SK-N-SH (cell line): ENCODE measurements at places on chromosomes 6 and 20.

DNA sequence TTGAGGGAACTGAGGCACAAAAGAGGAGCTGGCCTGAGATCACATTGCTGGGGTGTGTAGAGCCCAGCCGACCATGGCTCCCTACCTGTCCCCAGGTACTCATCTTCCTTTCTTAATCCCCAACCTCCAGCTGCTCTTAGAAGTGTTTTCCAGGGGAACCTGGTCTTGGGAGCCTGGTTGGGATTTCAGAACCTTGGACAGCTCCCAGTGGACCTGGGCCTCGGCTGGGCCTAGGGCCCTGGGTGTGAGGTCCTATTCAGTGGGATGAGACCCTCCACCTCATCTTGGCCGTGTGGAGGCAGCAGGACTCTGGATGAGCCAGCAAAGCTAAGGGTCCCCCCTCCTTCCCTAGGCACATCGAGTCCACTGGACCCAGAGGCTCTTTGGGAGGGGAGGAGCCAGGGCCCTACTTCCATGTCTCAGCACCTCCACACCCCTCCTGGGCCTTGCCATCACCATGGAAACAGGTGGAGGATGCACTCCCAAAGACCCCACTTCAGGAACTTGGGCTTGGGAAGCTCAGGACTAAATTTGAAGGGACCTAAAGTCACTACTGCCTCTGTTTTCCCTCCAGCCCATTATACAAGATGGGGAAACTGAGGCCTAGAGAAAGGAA, 38.5 kb downstream of the DLGAP4 start:
- no peak for DNase-seq

GRCh38 chr6:135481783-135482369, 15.7 kb downstream of the AHI1 start:
- no peak for DNase-seq

- peak; percentile 70 for DNase-seq
Observed at GRCh38 chr6:15491255-15491985, 171.4 kb downstream of the DTNBP1 start.

GRCh38 chr6:80742481-80742880, 636.0 kb downstream of the BCKDHB start:
- no peak for DNase-seq

- peak; percentile 47 for DNase-seq
Observed at GRCh38 chr20:49603209-49603627, 35.3 kb upstream of the PTGIS start.

DNA sequence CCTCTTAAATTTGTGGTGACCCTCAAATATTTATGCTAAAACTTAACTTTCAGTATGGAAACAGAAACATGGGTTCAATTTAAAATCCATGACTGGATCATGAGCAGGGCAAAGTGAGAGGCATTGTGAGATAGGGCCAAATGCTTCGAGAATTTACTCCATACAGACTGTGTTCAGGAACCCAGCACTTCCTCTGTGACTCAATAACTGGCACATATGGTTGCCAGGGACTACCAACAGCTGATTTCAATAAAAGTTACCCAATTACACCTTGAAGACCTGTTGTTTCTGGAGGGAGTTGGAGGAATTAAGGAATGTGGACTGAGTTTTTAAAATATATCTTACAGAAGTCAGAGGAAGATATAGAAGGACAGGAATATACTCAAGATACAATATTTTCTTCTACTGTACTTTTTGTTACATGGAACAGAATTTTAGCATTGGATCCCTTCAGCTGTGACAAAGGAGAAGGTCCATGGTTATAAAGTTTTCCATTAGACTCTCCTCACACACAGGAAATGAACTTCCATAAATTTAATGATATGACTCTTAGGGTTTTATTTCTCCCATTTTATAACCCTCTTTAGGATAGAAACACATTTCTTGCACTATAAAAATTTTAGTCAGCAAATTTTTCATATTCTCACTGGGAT, 258.5 kb downstream of the KHDC1L start:
- DNase-seq: no peak

- DNase-seq: no peak
Observed at GRCh38 chr20:59987135-59987534, 28.9 kb downstream of the CDH26 start.

DNA sequence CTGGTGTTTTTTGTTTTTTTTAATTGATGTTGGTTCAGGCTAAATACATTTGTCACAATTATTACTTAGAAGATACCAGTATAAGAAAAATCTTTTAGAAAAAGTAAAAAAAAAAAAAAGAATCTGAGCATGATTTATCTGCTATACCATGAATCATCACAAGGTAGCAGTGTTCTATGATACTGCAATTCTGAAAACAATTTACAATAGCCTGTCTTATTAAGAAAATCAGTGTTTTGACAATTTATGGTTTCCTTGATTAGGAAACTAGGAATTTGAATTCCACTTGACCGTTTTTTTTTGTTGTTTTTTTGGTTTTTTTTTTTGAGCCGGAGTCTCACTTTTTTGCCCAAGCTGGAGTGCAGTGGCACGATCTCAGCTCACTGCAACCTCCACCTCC, 9.3 kb upstream of the MAK start:
- DNase-seq: peak; percentile 19

GRCh38 chr6:34154668-34155447, 9.0 kb upstream of the GRM4 start:
- peak; percentile 98 for DNase-seq

DNA sequence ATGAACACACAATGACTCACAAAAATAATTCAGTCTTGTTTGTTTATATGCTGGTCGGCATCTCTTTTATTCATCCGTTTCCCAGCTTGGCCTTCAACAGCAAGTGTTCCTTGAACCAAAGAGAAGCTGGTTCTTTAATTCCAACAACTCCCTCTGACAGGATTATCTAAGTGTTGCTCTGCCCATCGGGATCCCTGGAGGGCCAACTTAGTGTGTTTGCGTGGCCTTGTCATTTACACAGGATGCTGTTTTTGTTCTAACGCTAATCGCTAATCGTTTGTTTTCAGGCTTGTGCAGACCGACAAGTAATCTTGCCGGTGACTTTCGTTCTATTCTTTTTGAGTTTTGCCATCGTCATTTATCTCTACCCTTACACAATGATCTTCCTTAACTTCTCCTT, 267.4 kb upstream of the EXOC2 start:
- no peak for DNase-seq

- no peak for DNase-seq
Observed at GRCh38 chr6:121835662-121836061, 400.2 kb downstream of the GJA1 start.

DNA sequence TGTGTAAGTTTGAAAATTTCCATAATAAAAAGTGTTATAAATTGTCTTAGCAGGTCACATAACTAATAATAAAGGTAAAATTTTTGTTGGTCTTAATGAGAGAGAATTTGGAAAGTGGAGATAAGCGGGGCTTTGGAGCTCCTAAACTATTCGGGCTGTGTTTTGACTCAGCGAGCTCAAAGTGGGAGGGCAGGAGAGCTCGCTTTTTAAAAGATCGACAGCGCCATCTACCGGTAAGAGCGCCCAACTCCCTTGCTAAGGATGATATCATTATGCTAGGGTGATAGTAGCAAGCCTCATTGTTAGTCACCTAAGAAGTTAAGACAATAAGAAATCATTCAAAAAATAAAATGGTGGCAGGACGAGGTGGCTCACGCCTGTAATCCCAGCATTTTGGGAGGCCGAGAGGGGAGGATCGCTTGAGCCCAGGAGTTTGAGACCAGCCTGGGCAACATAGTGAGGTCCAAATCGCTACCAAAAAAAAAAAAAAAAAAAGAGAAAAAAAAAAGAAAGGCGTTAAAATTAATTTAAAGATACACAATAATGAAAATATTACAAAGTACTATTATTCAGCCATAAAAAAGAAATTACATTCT, 24.8 kb downstream of the C6orf15 start:
- DNase-seq: peak; percentile 80

- peak; percentile 69 for DNase-seq
Observed at GRCh38 chr6:35327349-35328027, 14.9 kb upstream of the PPARD start.

- no peak for DNase-seq
Observed at GRCh38 chr20:58197185-58197469, 31.3 kb downstream of the ANKRD60 start.

DNA sequence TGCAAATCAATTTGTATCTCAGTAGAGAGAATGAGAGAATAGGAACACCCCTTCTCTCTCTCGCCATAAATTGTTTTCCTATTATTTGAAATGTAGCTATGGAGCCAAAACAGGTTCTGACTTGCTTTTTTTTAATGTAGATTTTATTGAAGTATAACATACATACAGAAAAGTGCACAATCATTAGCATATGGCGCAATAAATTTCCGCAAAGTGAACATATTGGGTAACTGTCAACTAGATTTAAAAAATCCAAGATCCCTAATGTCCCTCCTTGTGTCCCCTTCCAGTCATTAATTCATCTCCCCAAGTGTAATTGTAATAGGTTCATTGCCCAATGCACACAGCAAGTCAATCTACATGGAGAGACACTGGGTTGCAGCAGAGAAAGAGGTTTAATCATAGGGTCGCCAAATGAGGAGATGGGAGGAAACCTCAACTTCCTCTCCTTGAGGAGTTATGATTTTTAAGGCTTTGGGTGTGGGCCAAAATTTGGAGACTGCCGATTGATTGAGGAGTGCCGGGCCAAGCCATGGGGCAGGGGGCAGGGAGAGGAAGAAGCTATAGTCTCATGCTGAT, 43.3 kb upstream of the TGM3 start:
- DNase-seq: no peak

DNA sequence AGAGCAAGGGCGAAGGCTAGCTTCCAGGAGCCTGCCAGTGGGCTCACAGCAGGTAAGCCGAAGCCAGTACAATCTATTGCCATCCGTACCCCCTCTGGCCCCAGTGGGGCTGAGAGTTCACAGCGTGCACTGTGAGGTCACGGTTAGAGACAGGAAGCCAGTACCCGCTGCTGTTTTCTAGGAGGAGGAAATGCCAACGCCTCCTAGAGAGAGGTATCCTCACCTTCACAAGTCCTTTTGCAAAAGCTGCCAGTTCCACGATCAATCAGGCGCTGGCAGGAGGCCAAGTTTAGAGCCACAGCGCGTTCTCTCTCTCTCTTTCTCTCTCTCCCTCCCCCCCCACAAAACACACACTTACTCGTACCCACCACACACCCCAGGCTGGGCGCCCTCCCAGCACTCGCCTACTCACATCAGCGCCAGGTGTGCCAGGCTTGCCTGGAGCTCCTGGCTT, 22.5 kb downstream of the COL9A1 start:
- peak; percentile 11 for DNase-seq

DNA sequence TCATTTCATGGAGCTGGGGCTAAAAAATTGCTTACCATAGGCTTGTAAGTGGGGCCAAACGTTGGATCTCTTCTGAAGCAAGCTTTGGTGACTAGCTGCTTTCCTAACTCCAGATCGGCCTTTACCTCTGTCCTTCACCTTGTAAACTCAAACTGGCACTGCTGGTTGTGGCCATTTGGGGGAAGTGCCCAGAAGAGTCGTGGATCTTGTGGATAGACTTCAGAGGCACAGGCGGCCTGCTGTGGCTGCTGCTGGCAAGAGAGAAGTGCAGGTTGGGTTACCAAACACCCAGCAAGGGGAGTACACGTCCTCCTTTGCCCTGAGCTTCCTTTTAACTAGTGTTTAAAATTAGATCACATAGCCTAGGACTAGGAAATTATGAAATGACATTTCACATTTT, 36.8 kb upstream of the KLHL31 start:
- DNase-seq: no peak

DNA sequence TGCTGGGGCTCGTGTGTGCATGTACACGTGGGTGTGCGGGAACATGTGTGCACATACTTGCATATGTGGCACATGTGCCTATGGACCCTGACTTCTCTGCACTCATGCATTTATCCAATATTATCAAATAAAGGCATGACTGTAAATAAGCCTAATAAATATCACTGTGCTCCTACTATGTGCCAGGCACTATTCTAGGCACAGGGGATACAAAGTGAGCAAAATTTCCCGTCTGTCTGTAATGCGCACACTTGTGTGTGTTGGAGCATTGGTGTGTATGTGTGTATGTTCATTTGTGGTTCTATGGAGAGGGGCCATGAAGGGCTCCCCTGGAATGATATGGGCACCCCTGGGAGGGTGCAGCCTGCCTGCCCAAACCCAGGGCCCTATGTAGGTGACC, 41.9 kb downstream of the ITPR3 start:
- DNase-seq: no peak

- no peak for DNase-seq
Observed at GRCh38 chr6:34115915-34116314, 30.0 kb downstream of the GRM4 start.

DNA sequence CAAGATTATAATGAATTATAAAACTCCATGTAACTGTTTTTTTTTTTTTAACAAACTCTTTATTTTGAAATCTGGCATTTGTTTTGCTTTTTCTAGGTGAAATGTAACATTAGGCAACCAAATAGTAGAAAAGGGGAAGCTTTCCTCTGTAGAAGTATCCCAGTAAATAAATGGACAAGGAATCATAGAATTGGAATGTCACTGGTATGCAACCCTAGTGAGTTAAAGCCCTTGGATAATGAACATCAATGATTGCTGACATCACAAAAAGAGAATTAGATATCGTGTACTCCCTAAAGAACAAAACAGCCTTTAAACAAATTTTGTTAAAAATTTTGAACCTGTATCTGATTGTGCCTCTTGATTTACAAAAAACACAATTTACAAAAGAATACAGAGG, 93.9 kb upstream of the OGFRL1 start:
- DNase-seq: no peak

DNA sequence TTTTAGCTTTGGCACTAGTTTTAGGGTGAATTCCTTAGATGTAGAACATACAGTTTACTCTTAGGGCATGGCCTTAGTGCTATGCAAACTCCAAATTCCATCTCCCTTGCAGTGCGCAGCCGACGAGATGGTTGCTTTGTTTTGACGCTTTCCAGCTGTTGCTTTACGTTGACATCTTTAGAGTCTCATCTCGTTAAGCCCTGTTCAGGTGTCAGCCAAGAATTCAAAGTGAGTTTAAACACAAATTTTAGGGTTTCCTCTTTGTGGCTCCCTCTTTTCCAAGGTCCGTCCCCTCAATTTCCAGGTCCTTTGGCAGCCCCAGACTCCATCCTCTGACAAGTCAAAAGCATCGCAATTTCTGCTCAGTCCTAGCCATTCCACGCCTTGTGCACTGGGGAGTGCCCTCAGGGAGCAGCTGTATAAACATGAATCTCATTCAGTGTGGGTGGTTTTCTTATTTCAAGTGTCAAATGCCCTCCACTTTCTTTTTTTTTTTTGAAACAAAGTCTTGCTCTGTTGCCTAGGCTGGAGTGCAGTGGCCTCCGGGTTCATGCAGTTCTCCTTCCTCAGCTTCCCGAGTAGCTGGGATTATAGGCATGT, 14.1 kb upstream of the MAK start:
- no peak for DNase-seq

- no peak for DNase-seq
Observed at GRCh38 chr6:21335591-21335990, 258.0 kb upstream of the SOX4 start.

GRCh38 chr6:4935486-4935885, 68.4 kb downstream of the RPP40 start:
- DNase-seq: no peak

- DNase-seq: peak; percentile 72
Observed at GRCh38 chr6:44002593-44003344, 124.5 kb downstream of the MRPL14 start.
